Fibroblast of upper back skin (primary cell): ENCODE measurements at places on chromosomes 5 and 9.

DNA sequence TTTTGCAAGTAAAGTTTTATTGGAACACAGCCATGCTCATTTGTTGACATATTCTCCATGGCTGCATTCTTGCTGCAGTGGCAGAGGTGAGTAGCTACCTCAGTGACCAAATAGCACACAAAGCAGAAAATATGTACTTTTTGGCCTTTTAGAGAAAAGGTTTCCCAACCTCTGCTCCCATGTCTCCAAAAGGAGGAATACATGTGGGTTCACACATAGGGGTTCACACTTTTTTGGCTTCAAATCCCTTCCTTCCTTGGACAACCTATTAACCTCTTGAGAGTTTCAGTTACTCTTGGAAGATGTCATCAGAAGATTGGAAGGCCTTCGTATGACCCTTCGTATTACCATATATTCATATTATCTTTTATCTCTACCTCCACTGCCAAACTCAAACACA lies 285.1 kb upstream of the TUT7 start:
- DNase-seq = no peak

- no peak for DNase-seq
Measured at GRCh38 chr9:73919712-73920111, 577.4 kb upstream of the RORB start.

DNA sequence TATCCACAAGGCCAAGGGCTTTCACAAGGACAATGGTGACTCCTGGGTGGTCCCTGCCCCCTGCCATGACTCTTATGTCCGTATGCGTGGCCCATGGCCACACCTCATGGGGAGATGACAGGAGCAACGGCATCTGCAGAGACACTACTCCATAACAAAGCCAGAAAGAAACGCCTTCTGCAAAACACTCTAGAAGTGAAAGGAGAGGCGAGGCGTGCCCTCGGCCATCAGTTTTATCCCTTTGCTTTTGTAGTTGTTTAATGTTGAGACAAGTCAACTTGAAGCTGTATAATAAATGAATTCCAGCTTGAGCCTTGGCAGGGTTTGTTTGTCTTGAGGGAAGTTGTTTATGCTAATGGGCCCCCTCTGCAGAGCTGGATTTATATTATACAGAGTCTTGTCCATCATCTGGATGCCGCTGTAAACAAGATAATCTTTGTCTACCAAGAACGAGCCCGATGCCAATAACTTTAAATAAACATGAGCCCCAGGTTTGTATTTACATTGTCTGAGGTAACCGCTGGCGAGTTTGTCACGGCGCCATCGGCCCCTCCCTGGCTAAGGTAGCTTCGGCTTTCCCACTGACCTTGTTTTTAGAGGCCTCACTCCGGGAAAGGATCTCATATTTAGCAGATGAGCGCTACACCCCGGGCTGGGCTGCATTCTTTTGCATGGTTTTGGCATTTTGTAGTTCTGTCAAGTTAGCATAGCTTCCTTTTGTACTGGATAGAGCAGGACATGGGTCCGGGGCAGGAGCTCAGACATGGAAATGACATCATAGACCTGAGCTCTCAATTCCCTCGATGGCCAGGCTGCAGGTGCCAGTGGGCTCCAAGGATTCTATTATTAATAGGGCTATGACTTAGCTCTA lies 165.3 kb downstream of the ERCC6L2 start:
- DNase-seq = no peak

DNA sequence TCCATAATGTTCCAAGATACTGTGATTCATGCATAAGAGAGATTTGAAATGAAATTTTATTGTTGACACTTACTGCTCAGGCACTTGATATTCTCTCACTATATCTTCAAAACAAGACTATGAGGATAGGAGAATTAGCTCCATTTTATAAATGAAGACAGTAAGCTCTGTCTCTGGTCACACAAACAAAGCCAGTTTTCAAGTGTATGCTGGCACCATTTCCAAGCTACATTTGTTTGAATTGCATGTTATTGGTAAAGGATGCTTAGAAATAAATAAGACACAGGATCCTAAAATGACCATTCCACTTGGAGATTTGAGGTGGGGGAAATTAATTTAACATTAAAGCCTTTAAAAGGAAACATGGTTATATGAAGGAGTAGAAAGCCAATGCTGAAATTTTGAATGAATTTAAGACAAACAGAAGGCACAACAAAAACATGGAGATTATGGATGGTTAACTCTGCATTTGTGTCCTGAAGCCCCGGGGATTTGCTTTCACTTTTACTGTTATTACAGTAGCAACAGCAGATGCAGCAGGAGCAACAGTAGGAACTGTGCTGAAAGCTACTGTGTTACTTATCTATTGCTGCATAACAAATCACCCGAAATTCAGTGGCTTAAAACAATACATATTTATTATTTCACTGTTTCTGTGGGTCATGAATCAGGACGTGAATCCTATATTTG lies 79.7 kb upstream of the ASTN2 start:
- no peak for DNase-seq

DNA sequence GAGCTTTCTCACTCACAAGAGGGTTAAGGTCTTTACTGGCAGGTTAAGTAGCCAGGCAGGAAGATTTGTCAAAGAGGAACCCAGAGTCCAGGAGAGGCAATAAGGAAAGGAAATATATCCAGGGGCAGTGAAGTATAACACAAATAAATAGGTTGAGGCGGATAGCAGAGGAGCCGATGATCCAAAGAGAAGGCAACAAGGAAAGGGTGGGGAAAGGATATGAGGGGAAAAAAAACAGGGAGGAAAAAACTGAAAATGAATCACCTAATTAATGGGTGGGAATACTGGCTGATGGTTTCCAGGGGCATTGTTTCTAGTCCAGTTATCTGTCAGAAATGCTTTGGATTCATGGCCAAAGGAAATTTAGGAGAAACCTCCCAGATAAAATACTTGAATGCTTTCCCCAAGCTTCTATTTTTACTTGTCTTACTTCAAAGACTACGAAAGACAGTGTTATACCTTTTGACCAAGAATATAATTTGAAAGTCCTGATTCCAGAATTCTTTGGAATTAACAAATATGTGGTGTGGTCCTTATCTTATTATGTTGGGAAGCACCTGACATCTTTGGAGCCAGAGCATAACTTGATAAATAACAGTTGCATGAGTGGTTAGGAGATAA lies 146.5 kb downstream of the AOPEP start:
- DNase-seq = peak; percentile 43

- peak; percentile 31 for DNase-seq
Measured at GRCh38 chr5:76376148-76376865, 26.8 kb upstream of the IQGAP2 start.
